C1 segment of cervical spinal cord (tissue), 14 donors: ENCODE measurements at places on chromosomes 1 and 21.

GRCh38 chr1:184768467-184768866 is 13.8 kb upstream of the EDEM3 start:
- no peak for DNase-seq

GRCh38 chr1:170674239-170674638 is 10.3 kb downstream of the PRRX1 start:
- no peak for DNase-seq

DNA sequence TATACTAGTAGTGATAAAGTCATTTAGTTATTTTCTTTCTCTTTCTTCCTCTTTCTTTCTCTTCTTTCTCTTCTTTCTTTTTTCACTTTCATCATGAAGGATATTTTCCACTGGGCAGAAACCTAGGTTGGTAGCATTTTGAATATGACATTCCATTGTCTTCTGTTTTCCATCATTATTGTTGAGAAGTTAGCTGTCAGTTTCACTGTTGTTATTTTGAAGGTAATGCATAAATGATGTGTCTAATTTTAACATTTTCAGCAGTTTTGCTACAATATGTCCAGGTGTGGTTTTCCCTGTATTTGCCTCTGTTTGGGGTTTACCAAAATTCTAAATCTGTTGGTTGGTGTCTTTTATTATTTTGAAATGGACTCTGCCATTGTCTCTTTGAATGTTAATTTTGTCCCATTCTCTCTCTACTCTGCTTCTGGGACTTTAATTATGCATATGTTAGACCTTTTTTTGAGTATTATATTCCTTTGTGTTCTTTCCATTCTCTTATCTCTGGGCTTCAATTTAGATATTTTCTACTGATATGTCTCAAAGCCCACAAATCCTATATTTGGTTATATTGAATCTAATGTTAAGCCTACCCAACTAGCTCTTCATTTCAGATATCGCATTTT is 96.7 kb downstream of the HFM1 start:
- DNase-seq = no peak

DNA sequence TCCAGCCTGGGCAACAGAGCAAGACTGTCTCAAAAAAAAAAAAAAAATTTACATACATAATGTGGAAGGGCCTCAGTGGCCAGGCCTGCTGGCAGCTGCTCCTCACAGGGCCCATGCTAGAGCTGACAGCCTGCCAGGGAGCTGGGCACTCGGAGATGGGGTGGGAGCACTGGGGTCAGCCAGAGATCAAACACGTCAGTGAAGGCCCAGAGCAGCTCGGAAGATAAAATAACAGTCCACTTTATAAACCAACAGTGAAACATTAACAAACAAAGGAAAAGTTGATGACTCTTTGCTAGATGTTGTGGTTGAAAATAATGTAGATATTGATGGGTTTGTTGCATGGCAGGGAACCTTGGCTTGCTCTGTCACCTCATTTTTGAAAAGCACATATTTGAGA is 42.7 kb downstream of the ATP5PF start:
- DNase-seq = no peak

GRCh38 chr1:8423269-8423691 is 105.4 kb downstream of the SLC45A1 start:
- DNase-seq = peak; percentile 32

DNA sequence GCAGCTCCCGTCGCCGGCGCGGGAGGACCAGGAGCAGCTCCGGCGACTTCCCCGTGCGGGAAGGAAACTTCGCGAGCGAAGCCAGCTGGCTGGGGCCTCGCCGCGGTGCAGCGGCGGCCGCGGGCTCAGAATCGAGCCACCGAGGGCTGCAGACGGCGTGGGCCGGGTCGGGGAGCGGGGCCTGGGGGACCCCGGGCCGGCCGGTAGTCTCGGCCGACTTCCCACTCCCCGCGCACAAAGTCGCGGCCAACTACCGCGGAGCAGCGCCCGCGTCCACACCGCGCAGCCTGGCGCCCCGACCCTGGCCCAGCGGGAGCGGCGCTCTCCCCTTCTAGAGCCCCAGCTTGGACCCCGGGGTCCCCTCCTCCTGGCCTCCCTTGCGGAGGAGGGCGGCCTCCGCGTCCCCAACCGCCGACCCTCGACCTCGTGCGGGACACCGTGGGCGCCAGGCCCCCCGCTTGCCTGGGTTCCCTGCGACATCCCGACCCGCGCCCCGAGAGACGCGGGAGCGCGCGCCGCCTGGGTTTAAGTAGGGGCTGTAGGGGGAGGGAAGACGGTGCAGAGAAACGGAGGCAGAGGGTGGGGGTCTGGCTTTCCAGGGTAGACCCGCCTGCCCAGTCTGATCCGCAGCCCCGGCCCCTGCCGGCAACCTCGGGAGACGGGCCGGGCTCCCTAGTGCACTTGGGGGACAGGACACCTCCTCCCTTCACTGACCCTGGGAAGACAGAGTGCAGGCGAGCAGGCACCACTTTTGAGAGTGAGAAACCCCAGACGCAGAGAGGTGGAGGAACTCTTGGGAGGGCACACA is 4.7 kb downstream of the PRDM16 start:
- no peak for DNase-seq

DNA sequence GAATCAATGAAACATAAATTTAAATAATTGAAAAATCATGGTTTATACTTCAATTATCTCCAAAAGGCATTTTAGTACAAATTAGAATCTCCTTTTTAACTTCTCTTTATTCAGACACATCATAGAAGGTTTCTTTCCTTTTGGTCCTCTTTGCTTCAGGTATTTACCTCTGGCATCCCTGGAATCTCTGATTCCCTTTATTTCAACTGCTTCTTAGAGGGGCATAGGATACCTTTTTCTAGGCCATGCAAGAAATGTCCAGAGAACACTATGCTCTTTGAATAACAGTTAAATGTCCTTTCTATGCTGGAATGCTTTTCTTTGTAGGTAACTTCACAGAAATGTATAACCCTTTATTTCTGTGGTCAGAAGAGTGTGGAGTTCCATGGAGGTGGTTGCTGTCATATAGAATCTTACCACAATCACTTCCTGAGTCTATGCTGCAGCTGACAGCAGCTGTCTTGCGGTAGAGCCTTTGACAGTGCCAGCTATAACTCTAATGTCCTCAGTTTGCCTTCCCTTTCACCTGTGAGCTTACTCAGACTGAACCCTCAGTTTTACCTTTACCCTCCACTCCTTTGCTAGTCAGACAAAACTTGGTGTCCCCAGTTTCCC is 8.6 kb downstream of the LAMC2 start:
- no peak for DNase-seq

- DNase-seq = no peak
These were observed 64.7 kb downstream of the KCND3 start for GRCh38 chr1:111924786-111925185.

- no peak for DNase-seq
These were observed 75.9 kb upstream of the SAMD13 start for GRCh38 chr1:84225646-84226045.

- no peak for DNase-seq
These were observed 45.6 kb upstream of the RGS2 start for GRCh38 chr1:192763243-192763642.

GRCh38 chr21:37461479-37461878 is 94.9 kb downstream of the DYRK1A start:
- no peak for DNase-seq

DNA sequence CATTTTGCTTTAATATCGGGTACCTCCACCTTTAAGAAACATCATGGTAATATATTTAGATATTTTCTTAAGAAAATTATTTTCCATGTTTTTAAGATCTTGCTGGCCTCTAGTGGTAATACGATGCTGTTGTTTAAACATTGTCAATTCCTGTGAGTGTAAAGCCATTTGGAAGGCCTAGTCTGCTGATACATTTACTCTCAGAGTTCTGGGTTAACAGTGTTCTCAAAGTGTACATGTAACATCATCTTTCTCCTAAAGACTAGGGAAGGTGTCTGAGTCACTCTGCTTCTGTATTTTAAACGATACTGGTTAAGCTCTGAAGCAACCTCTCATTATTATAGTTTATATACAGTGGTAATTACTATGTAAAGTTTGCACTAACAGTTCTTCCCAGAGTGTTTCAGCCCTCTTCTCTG is 189.1 kb downstream of the RASAL2 start:
- no peak for DNase-seq
